ENCODE measurements at places on chromosomes 6 and 20. TPM values are rescaled to one million over a fixed set of nuclear protein-coding genes. Genes with fewer than 3 reads are reported as not detected.

DNA sequence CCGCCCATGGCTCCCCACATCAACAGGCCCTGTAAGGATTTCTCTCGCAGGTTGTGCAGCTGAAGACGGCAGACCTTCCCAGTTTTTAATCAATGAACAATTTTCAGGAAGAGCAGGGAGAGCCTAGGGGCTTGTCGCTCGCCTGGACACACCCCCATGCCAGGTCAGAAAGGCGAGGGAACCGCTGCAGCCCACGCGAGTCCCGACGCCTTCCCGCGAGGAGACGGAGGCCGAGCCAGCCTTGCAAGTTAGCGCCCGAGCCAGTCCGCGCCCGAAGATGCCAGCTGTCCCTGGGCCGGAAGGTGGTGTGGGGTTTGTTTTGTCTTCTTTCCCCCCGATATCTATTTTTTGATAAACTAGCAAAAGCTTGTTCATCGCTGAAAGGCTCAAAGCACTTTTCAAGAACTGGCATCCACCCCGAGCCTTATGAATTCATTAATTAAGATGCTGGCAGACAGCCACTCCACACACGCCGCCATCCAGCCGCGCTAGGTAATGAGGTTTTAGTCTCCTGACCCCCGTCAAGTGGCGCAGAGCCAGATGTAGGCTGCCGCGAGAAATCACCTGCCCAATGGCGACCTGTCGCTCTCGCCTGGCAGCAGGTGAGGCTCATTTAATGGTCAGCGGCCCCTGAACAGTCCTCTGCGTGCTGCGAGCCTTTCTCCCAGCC, 6.6 kb downstream of the CCDC167 start:
- no peaks in the 10 kb centered on the region for H3K27me3 ChIP-seq
- no peak for DNase-seq
- H3K4me1 ChIP-seq, result peaks cover 89% of the 10 kb centered on the region
- peak overlapping the region; percentile 67 for H3K27ac ChIP-seq

DNA sequence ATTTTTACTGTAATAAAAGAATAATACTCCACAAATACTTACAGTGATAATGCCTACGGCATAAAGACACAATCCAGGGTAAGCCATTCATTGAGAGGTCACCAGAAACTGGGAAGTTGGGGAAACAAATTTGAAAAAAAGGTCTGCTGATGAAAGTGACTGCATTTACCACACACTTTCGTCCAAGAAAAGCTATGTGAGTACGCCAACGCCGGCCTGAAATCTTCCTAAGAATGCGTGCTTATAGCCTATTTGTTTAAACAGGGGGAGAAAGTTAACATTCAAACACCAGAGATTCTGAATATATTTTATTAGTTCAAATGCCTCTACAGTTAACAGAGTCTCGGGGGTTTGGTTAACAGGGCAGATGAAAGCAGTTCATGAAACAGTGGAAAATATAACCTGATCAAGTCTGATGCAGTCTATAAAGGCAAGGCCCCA, 657 bp upstream of the LTV1 start:
- peaks cover 18% of the 10 kb centered on the region for H3K4me1 ChIP-seq
- DNase-seq, result peak; percentile 2
- peak overlapping the region; percentile 96 for H3K27ac ChIP-seq
- peak overlapping the region; percentile 83 for H3K4me3 ChIP-seq

- no peak for DNase-seq
- no peak overlapping the region for H3K27ac ChIP-seq
- peaks cover 28% of the 10 kb centered on the region for H3K27me3 ChIP-seq
- no peak overlapping the region for H3K4me3 ChIP-seq
- no peaks in the 10 kb centered on the region for H3K36me3 ChIP-seq
Observed at GRCh38 chr20:24914388-24915241, 34.5 kb upstream of the CST7 start.

Gene IRAK1BP1
- 2.1 TPM for total RNA-seq

Gene KIAA1755
- total RNA-seq, result not detected

- DNase-seq, result no peak
- H3K36me3 ChIP-seq, result no peaks in the 10 kb centered on the region
- H3K27ac ChIP-seq, result no peak overlapping the region
- H3K27me3 ChIP-seq, result no peaks in the 10 kb centered on the region
- no peak overlapping the region for H3K4me3 ChIP-seq
Observed at GRCh38 chr6:39172377-39172757, 56.9 kb downstream of the KCNK5 start.

Gene NCOA3
- 65.5 TPM for total RNA-seq

GRCh38 chr6:11278207-11278559, 45.7 kb upstream of the NEDD9 start:
- H3K4me1 ChIP-seq, result peaks cover 33% of the 10 kb centered on the region
- DNase-seq, result no peak
- H3K4me3 ChIP-seq, result no peak overlapping the region
- peaks cover 3% of the 10 kb centered on the region for H3K36me3 ChIP-seq

Gene MYLK2
- total RNA-seq, result not detected

Gene PDSS2
- 11.8 TPM for total RNA-seq

Measured in T-cell (primary cell).